ENCODE measurements at places on chromosomes 2 and 18. TPM values are rescaled to one million over a fixed set of nuclear protein-coding genes. Genes with fewer than 3 reads are reported as not detected.

SCLY gene
- total RNA-seq = 24.4 TPM

ZNF519 gene
- 1.9 TPM for total RNA-seq

ABCB11 gene
- 0.01 TPM for total RNA-seq

HOXD4 gene
- total RNA-seq = 0.51 TPM

NTSR2 gene
- total RNA-seq = not detected

Measured in A549 treated with CORT108297 at 1 μM for 4 hours (cell line).